ENCODE measurements at places on chromosomes 5 and 9. TPM values are rescaled to one million over a fixed set of nuclear protein-coding genes. Genes with fewer than 3 reads are reported as not detected.

PCDHA13 gene
- total RNA-seq = not detected

HTR1A gene
- not detected for total RNA-seq

DMGDH gene
- total RNA-seq = 0.23 TPM

- no peak for DNase-seq
- peaks cover 12% of the 10 kb centered on the region for H3K4me1 ChIP-seq
- H3K4me3 ChIP-seq = no peak overlapping the region
Measured at GRCh38 chr5:138937392-138938387, 62.6 kb upstream of the LRRTM2 start.

GRCh38 chr9:14941501-14942405, 31.5 kb upstream of the FREM1 start:
- no peaks in the 10 kb centered on the region for H3K27me3 ChIP-seq
- DNase-seq = no peak
- no peaks in the 10 kb centered on the region for H3K36me3 ChIP-seq
- H3K4me3 ChIP-seq = no peak overlapping the region

DNA sequence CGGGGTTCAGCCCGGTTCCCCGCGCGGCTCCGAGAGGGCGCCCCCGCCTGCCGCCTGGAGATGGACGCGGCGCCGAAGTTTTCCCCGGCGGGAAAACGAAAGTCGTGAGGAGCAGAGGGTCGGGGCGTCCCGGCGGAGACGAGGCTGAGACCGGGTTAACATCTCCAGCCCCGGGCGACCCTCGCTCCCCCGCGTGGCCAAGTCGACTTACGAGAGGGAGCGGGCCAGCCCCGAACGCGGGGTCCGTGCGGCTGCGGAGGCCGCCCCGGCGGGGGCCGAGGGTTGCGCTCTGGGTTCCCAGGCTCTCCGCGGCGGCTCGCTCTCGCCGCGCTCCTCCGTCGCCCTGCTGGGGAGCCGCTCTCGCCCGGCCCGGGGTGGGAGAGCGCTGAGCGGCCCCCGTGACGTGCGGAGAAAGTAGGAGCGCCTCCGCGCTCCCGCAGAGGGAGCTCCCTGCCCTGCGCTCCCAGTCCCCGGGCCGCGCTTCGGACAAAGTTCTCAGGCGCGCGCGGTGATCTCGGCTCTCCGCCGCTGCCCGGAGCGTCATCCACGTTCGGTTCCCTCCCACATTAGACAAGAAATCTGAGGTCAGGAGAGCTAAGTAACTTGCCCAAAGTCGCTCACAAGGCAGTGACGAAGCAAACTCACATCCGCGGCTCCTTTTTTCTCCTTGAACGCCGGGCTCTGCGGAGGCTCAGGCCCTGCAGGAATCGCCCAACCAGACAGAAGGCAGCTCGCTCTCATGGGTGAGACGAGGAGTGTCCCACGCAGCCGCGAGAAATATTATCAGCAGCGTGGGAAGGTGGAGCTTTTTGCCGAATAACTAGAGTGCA, 1.2 kb upstream of the GCNT4 start:
- DNase-seq = peak; percentile 56
- no peaks in the 10 kb centered on the region for H3K36me3 ChIP-seq
- H3K4me3 ChIP-seq = peak overlapping the region; percentile 78

DNA sequence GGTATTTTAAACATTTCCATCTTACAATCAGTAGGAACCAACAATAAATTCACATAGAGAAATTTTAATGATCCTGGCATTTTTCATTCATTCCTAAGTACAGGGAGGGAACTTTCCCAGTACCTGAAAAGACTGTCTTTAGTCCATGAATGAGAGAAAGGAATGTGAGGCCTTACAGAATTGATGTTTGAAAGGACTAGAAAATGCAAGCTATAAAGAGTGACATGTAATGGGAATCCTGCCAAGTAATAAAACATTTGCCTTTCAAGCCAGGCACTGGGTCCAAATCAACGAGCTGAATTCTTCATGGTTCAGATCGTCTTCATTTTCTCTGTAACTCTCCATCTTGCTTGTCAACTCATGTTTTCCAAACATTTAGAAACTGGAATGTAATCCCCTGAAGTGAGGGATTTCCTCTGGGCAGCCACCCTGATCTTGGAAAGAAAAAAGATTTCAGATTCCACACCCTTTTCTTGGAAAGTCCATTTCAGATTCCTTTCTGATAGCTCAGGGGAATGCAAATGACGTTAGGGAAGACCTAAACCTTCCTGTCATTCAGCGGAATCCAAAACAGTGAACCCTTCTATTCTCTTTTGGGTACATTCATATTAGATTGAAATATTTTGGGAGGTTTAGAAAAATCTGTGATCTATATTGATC, 315.8 kb downstream of the SH3GL2 start:
- DNase-seq = no peak
- H3K4me3 ChIP-seq = no peak overlapping the region
- H3K4me1 ChIP-seq = no peaks in the 10 kb centered on the region
- no peaks in the 10 kb centered on the region for H3K27me3 ChIP-seq
- no peaks in the 10 kb centered on the region for H3K36me3 ChIP-seq
- no peak overlapping the region for H3K27ac ChIP-seq

SCGB3A2 gene
- not detected for total RNA-seq

DNA sequence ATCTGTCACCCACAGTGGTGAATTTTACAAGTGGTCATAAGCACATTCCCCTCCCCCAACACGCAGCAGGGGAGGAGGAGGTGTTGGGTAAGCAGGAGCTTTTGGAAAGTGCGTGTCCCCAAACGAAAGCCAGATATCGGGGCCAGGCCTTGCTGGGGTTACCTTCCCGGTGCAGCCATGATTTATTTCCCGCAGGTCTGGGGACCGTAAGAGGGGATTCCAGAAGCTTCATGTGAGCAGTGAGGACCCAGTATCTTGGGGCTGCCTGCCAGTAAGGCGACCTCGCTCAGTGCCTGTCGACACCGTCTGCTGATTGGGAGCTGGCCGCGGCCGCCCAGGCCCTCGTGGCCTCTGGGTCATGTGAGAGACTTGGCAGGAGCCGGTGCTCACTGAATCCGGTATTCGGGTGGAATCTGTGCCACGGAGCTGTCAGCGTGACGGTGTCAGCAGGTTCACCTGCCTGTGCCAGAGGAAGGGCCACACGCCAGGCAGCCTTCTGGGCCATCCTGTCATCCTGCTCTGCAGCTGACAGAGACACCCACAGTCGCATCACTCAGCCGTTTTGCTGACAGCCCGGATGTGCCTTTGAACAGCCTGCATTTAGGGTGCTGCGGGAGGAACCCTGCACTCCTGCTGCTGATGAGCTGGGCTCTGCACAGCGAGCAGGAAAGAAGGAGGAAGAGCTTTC, 37.3 kb downstream of the SEC61B start:
- peaks cover 15% of the 10 kb centered on the region for H3K4me1 ChIP-seq
- H3K27me3 ChIP-seq = no peaks in the 10 kb centered on the region
- DNase-seq = peak; percentile 67
- H3K36me3 ChIP-seq = no peaks in the 10 kb centered on the region
- H3K4me3 ChIP-seq = no peak overlapping the region

DNA sequence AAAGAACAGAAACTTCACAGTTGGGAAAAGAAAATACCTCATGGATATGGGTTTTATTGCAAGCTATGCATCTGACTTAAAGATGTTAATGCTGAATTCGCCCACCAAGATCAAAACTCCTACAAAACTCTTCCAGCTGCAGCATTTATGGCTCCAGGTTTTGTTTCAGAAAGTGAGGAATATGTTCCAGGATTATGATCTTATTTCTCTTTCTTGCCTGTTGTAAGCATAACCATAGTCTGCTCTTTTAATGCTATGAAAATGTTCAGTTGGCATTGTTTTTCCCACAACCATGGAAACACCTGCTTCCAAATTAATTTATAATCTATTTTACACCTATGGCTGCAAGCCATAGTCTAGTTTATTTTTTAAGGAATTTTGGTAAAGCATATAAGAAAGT, 34.9 kb upstream of the FST start:
- H3K4me1 ChIP-seq = no peaks in the 10 kb centered on the region
- H3K36me3 ChIP-seq = no peaks in the 10 kb centered on the region
- H3K27me3 ChIP-seq = peaks cover 7% of the 10 kb centered on the region
- H3K27ac ChIP-seq = no peak overlapping the region

CCDC192 gene
- total RNA-seq = not detected

DNA sequence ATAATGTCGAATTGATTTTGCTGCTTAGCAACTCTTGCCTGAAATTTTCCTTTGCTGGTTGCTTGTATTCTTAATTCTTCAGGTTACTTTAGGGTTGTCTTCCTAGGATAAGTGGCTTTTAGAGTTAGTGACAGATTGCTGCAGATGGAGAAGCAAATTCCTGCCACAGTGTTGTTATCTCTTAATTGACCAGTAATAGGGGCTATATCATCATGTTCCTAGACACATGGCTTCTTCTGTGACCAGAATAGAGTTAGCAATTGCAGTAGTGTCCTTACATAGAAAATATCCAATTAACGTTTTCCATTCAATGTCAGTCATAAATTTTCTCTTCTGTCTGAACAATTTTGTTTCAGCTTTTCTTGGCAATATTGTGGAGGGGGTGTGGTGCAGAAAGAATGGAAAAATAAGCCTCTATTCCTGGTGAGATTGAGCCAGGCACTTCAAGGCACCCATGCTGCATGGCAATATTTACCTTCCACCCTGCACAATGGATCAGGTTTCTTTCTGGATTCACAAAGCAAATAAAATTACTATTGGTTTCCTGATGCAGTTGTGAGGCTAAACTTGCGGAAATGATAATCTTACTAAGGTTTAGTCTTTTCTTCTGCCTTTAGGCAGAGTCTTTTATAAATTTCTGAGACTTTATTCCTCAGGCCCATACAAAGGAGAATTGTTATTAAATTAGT, 1481.5 kb downstream of the EFNA5 start:
- H3K36me3 ChIP-seq = no peaks in the 10 kb centered on the region
- no peak overlapping the region for H3K27ac ChIP-seq
- H3K4me3 ChIP-seq = no peak overlapping the region
- DNase-seq = no peak
- H3K4me1 ChIP-seq = no peaks in the 10 kb centered on the region
- no peaks in the 10 kb centered on the region for H3K27me3 ChIP-seq

- H3K4me1 ChIP-seq = no peaks in the 10 kb centered on the region
- H3K27ac ChIP-seq = no peak overlapping the region
- no peak overlapping the region for H3K4me3 ChIP-seq
- H3K36me3 ChIP-seq = no peaks in the 10 kb centered on the region
- H3K27me3 ChIP-seq = peaks cover 25% of the 10 kb centered on the region
Measured at GRCh38 chr9:132739710-132740310, 69.5 kb downstream of the GTF3C4 start.

- no peak overlapping the region for H3K4me3 ChIP-seq
- no peaks in the 10 kb centered on the region for H3K27me3 ChIP-seq
- no peak overlapping the region for H3K27ac ChIP-seq
- no peaks in the 10 kb centered on the region for H3K4me1 ChIP-seq
- no peak for DNase-seq
Measured at GRCh38 chr9:107597743-107598217, 108.2 kb upstream of the KLF4 start.

DNA sequence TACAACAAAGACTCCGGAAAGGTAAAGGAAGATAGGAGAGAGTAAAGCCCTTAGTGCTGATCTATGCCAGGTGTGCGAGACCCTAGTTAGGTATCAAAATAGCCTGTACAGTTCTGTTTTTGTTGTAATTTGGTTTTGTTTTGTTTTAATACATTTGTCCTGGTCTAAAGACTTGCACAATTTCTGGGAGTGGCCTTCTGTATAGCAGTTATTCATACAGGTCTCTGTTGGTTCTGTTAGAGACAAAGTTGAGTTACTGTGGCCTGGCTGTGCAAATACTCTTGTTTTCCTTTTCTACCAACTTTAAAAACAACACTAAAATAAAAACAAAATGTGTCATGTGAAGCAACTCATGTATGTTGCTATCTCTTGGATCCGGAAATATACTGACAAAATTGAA, 163.6 kb downstream of the COMMD10 start:
- no peaks in the 10 kb centered on the region for H3K4me1 ChIP-seq
- no peaks in the 10 kb centered on the region for H3K36me3 ChIP-seq
- no peak for DNase-seq
- no peak overlapping the region for H3K4me3 ChIP-seq

GRCh38 chr9:102728946-102729345, 266.2 kb upstream of the CYLC2 start:
- no peak overlapping the region for H3K4me3 ChIP-seq
- H3K27ac ChIP-seq = no peak overlapping the region
- H3K27me3 ChIP-seq = no peaks in the 10 kb centered on the region
- no peaks in the 10 kb centered on the region for H3K4me1 ChIP-seq
- no peaks in the 10 kb centered on the region for H3K36me3 ChIP-seq

TXNDC8 gene
- total RNA-seq = not detected

DNA sequence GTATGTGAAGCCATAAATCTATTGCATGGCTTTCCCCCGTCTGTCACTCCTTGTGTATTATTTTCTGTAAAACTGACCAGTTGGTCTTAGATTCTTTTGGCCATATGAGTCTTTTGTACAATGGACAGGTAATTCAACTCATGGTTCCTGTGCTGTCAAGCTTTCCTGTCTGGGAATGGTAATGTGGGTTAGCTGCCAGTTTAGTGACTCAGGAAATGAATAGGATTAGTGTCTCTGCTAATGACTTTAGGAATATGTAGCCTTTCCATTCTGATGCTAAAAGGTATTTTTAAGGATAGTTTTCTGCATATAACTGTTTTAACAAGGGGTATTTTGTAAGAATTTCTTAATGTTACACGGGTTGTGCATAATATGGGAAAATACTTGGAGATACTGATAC, 182.7 kb downstream of the PBX3 start:
- no peak overlapping the region for H3K27ac ChIP-seq
- no peaks in the 10 kb centered on the region for H3K36me3 ChIP-seq
- H3K4me3 ChIP-seq = no peak overlapping the region
- DNase-seq = no peak

TEX48 gene
- 1.5 TPM for total RNA-seq

DMRT3 gene
- total RNA-seq = not detected
